ENCODE measurements at places on chromosomes 1 and 21.
A peak's percentile ranks its signal among the peaks of the same experiment; 100 is the strongest.

- DNase-seq, result no peak
Observed at GRCh38 chr1:185409763-185410528, 92.9 kb upstream of the IVNS1ABP start.

GRCh38 chr1:32494711-32495337 is 30.0 kb downstream of the ZBTB8B start:
- no peak for DNase-seq

- no peak for DNase-seq
Observed at GRCh38 chr1:53371851-53372250, 44.0 kb upstream of the LRP8 start.

GRCh38 chr1:236021424-236022135 is 43.3 kb downstream of the NID1 start:
- no peak for DNase-seq

DNA sequence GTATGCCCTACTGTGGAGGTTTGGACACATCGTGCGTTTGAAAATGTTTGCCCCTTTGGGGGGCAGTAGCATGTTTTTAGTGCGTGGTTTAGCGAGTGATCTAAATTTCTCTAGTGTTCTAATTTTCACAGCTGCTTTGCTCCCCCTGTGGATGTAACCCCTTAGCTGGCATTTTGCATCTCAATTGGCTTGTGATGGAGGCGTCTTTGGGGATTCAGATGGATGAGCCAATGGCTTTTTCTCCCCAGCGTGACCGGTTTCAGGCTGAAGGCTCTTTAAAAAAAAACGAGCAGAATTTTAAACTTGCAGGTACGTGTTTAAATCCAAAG is 836 bp downstream of the CDC7 start:
- DNase-seq, result peak; percentile 16

DNA sequence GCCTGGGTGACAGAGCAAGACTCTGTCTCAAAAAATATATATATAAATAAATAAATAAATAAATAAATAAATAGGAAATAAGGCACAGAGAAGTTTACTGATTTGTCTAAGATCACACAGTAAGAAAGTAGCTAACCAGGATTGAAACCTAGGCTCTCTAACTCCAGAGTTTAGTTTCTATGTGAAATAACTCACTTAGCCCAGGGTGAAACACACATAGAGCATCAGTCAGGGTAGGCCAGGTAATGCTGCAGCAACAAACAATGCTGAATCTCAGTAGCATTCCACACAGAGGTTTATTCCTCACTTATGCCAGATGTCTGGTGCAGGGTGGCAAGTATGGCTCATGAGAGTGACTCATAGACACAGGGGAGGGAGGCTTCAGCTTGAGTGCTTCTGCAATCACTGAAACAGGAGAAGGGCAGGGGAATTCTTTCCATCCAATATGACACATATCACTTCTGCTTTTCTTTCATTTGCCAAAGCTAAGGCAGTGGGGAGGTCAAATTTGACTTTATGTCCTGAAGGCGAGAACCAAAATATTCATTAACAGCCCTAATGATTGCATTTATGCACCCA is 37.1 kb upstream of the KANK4 start:
- peak; percentile 15 for DNase-seq

GRCh38 chr1:204178487-204179281 is 12.5 kb upstream of the REN start:
- DNase-seq, result no peak

GRCh38 chr1:76247261-76247852 is 172.8 kb downstream of the ST6GALNAC3 start:
- no peak for DNase-seq

- DNase-seq, result no peak
Observed at GRCh38 chr1:35448344-35448801, 108.8 kb downstream of the KIAA0319L start.

GRCh38 chr1:243713470-243714186 is 136.4 kb downstream of the AKT3 start:
- DNase-seq, result no peak

GRCh38 chr1:114102136-114102535 is 51.5 kb downstream of the SYT6 start:
- DNase-seq, result no peak

DNA sequence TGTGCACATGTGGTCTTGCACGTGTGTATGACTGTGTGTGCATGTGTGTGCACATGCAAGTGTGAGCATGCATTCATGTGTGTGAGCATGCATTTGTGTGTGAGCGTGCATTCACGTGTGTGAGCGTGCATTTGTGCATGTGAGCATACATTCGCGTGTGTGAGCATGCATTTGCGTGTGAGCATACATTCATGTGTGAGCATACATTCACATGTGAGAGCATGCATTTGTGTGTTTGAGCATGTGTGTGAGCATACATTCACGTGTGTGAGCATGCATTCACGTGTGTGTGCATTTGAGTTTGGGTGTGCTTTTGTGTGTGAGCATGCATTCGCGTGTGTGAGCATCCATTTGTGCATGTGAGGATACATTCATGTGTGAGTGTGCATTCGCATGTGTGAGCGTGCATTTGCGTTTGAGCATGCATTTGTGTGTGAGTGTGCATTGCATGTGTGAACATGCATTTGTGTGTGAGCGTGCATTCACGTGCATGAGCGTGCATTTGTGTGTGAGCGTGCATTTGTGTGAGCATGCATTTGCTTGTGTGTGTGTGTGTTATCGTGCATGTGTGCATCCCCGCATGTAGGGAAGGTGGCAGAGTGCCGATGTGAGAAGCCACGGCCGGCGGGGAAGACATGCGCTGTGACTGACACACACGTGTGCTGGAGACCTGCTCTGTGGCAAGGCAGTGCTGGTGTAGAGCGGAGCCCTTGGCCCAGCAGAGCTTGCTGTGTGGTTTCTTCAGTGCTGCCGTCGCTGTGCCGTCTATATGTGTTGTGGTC is 18.2 kb downstream of the ITGB2 start:
- DNase-seq, result no peak

GRCh38 chr1:12231276-12231595 is 1.4 kb downstream of the VPS13D start:
- no peak for DNase-seq

- no peak for DNase-seq
Observed at GRCh38 chr1:90210633-90211491, 216.0 kb downstream of the ZNF326 start.

DNA sequence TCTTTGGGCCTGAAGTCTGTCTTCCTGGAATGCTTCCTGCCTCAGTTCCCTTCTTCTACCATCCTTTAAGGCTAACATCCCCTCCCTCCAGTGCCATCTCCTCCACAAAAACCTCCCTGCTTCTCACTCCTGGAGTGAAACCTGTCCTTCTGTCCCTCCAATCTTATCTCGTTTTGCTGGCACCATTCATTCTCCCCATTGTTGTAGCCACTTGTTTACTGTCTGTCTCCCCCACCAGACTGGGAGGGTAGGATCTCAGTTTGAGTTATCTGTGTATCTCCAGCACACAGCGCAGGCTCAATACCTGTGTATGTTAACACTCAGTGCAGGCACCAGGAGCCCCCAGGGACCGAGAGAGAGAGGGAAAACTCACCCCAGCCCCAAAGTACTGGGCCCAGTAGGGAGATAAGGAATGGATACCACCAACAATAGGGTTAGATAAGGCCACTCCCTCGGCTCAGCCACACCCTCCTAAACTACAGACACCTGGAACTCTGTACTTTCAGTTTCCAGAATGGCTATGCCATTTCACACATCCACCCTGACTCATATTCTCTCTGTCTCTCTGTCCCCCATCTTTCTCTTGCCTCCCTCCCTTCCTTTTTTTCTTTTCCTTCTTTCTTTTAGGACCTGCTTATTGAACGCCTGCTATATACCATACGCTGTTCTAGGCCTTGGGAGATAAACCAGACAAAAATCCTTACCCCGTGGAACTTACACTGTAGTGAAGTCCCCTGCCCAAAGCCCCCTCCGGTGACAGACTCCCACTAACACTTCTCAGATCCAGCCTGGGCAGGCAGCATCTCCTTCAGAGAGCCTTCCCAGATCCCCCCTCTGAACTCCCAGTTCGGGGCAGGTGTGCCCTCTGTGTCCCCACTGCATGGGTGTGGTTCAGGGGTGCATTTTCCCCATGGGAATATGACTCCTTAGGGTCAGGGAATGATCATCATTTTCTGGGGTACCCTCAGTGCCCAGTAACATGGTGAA is 3.3 kb upstream of the SSBP3 start:
- DNase-seq, result peak; percentile 33

- no peak for DNase-seq
Observed at GRCh38 chr1:12601700-12602658, 16.0 kb downstream of the DHRS3 start.

GRCh38 chr21:38249256-38249655 is 7.5 kb upstream of the KCNJ15 start:
- DNase-seq, result no peak

DNA sequence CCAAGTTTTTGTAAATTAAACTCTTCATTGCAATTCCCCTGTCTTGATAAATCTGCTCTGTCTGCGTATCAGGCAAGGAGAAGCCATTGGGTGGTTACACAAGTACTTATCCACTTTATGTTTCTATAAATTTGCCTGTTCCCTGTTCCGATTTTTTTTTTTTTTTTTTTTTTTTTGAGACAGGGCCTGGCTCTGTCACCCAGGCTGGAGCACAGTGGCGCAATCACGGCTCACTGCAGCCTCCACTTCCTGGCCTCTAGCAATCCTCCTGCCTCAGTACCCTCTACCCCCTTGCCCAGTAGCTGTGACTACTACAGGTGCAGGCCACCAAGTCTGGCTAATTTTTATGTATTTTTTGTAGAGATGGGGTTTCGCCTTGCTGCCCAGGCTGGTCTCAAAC is 11.1 kb upstream of the CSRP1 start:
- no peak for DNase-seq

DNA sequence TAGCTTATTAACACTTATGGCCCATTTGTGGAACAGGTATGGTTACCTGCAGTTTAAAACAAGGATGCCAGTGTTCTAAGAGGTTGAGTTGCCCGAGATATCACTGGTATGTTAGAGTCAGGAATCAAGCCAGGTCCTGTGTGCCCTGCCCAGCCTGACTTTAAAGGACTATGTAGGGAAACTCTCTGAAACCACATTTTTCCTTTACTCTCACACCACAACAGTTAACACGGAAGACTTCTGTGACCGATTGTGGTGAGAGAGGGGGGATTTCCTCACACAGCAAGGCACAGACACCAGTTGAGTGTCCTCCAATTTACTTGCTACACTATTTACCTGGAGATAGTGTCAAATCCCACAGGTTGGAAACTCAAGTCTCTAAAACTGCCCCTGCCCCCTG is 47.8 kb downstream of the UCK2 start:
- no peak for DNase-seq

- no peak for DNase-seq
Observed at GRCh38 chr1:14787604-14788003, 189.1 kb downstream of the KAZN start.

- DNase-seq, result no peak
Observed at GRCh38 chr1:197917805-197918651, 856 bp downstream of the LHX9 start.

DNA sequence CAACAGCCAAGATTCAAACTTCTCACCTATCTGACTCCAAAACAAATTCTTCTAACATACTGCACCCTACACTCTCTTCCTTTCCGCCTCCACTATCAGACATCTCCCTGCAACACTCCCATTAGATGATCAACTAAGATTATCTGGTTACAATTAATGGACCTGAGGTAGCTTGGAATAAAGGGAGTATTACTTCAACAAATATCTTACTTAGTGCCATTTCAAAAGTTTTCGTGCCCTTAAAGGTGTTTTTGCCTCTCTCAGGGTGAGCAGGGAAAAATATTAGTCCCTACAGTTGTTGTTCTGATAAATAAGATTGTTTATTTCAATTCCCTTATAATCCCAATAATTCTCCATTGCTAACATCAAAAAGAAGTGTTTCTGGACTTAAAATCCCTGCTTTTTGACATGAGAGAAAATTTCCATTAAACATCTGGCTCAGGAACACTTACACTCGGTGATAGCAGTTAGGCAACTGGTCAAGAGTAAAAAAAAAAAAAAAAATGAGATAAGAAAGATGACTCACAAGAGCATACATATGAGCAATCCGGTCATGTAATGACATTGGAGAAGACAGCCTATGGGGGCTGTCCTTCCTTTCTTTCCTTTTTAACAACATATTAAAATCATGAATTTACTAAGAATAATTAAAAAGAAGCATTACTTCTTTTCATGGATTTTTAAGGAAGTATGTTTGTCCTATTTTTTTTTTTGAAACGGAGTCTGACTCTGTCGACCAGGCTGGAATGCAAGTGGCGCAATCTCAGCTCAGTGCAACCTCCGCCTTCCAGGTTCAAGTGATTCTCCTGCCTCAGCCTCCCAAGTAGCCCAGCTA is 7.6 kb downstream of the RSBN1 start:
- DNase-seq, result no peak

DNA sequence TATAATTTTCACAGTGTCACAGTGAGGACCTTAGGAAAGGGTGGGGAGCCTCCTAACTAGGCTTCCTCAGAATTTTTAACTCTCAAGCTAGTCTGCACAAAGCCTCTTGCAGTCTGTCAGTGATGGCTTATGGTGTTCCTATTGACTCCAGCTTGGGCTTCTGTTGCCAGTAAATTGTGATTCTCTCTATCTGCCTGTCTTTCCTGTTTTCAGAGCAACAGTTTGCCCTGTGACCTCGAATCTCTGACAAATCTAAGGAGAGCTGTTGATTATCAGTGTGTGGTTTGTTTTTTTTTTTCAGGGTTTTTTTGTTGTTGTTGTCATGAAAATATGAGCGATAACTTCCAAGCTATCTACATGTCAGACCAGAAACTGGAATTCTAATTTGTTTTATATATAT is 423.2 kb upstream of the B3GALT2 start:
- no peak for DNase-seq

GRCh38 chr21:28734522-28735175 is 258.0 kb downstream of the LTN1 start:
- DNase-seq, result no peak

DNA sequence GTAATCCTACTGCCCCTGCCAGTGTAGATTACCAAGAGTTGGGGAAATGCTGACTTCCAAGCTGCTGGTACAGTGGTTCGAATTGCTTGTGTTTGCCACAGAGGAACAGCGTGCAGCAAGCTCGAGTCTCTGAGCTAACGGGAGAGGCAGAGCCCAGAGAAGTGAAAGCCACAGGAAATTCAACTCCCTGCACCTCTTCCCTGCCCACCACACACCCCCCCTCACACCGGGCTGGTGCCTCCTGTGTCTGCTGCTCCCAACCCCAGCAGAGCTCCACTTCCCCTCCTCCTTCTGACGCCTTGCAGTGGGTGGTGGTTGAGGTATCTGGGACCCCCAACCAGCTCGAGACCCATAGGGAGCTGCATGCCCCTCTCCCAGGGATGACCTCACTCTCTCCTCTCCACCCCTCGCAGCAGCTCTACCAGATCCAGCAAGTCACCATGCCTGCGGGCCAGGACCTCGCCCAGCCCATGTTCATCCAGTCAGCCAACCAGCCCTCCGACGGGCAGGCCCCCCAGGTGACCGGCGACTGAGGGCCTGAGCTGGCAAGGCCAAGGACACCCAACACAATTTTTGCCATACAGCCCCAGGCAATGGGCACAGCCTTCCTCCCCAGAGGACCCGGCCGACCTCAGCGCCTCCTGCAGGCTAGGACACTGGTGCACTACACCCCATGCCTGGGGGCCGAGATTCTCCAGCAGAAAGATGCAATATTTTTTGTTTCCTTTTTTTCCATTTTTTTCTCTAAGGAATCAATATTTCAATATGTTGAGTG is 13.1 kb upstream of the KCNQ4 start:
- no peak for DNase-seq

Measured in stimulated activated CD4-positive, alpha-beta T cell treated with anti-CD3 and anti-CD28 coated beads, Interleukin-1b, Interleukin-23, amount 100 ng/mL, for 48 hours (primary cell).